Activated T-cell treated with anti-CD3 and anti-CD28 coated beads for 4 hours (primary cell): ENCODE measurements at places on chromosomes 1 and 21.

- no peak for DNase-seq
These were observed 22.1 kb downstream of the NME7 start for GRCh38 chr1:169345511-169345910.

DNA sequence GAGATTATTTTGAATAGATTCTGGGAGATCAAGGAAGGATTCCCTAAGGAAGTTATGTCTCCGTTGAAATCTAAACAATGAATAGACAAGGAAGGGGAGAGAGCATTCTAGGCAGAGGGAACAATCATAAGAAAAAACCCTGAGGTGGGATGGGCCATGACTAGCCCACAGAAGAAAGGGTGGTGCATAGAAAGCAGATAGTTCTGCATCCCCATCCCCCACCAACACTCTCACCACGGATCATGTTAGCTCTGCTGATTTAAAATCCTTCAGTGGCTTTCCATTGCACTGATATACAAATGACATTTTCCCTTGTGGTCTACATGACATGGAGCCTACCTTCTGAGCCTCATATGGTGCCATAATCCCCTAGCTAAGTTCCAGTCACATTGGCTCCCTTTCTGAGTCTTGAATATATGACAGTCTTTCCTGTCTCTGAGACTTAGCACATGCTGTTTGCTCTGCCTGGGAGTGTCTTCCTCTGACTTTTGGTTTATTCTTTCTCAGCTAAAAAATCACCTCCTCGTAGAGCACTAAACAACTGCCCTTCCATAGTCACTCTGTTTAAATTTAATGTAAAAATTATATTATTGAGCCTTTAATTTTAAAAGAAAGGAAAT lies 15.2 kb downstream of the SCMH1 start:
- no peak for DNase-seq

DNA sequence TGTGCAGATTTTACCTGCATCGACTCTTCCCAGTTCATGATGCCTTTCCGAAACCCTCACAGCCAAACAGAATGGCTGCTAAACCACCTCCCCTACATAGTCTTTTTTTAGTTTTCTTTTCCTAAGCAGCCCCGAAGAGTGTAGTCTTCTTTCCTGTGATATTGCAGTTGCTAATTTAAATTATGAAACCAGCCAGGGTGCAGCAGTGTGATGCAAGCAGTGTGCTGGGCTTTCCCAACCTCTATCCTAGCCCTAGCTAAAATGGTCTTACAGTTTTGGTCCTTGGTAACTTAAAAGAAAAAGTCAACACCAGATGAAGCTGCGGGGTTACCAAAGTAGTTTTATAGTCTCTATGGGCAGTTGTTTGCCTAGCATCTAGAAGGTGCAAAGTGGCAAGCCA lies 82.0 kb upstream of the GCLM start:
- no peak for DNase-seq

- no peak for DNase-seq
These were observed 150.3 kb upstream of the SPAG17 start for GRCh38 chr1:118335331-118335732.

DNA sequence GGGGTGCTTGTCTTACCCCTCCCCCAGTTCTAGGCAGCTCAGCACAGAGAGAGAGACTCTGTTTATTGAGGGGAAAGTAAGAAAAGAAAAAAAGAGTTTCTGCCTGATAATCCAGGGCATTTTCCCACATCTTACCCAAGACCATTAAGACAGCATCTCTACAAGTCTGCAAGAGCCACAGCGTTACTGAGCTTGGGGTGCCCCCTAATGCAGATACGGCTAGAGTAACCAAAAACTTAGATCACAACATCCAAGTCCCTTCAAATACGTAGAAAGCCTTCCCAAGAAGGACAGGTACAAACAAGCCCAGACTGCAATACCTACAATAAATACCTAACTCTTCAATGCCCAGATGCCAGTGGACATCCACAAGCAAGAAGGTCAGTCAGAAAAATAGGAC lies 6.2 kb upstream of the TEX50 start:
- DNase-seq: no peak

DNA sequence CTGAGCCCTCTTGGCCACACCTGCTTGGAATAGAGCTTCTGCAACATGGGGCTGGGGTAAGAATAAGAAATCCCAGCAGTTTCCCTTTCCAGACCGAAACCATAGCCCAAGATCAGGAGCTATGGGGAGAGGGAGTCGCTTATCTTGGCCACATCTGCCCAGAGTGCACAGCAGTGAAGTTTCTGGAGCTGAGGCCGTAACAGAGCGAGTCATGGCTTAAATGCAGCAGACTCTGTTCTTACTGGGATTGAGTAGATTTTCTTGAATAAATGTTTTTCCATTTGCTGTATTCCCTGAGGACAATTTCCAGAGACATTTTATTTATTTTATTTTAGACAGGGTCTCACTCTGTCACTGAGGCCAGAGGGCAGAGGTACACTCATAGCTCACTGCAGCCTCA lies 33.5 kb downstream of the CFAP57 start:
- DNase-seq: no peak

- no peak for DNase-seq
These were observed 32.0 kb downstream of the TMEM53 start for GRCh38 chr1:44642255-44642654.

DNA sequence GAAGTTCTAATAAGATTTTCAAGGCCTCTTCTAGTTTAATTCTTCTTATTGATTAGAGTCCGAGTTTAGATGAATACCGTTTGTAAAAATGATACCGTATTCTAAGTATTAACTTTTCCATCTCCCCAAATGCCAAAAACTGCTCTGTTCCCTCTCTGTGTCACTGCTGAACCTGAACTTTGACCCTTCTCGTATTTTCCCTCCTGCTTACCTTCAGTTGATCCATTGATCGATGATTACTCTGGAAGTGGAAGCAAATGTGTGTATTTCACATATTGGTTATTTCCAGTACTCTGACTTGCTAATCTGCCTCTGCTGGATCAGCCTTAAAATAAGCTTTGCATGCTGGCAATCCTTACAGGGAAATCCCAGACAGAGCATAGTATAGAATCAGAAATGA lies 68.5 kb downstream of the KIF1B start:
- no peak for DNase-seq

DNA sequence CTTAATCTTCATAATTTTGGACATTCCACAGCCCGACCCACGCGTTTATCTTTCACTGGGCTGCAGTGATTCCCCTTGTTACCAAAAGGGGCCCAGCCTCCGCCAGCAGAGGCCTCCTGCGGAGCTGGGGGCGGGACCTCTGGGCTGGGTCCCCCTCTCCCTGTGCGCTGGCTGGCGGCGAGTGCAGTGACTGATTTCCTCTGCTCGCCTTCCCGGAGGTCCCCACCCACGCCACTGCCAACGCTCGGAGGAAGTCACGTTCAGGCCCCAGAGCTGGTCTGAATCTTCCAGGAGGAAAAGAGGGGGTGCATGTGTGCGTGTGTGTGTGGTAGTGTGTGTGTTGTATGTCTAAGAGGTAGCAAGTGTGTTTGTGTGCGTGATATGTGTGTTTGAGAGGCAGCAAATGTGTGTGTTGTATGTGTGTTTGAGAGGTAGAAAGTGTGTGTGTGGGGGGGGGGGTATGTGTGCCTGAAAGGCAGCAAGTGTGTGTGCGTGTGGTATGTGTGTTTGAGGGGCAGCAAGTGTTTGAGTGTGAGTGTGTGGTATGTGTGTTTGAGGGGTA lies 35.0 kb upstream of the JAK1 start:
- peak; percentile 77 for DNase-seq

- DNase-seq: no peak
These were observed 197.7 kb downstream of the SMYD3 start for GRCh38 chr1:246309247-246309884.

GRCh38 chr1:94098585-94099111 lies 22.3 kb downstream of the ABCA4 start:
- no peak for DNase-seq

- no peak for DNase-seq
These were observed 181.7 kb downstream of the DHRS3 start for GRCh38 chr1:12436345-12436658.

GRCh38 chr1:155236451-155236850 lies 18.8 kb downstream of the ENTREP3 start:
- no peak for DNase-seq

- DNase-seq: no peak
These were observed 75.0 kb downstream of the MRPS6 start for GRCh38 chr21:34148419-34148804.
